ENCODE measurements at places on chromosomes 1 and 21.

- peak; percentile 72 for DNase-seq
Observed at GRCh38 chr1:173405834-173406233, 71.3 kb upstream of the PRDX6 start.

DNA sequence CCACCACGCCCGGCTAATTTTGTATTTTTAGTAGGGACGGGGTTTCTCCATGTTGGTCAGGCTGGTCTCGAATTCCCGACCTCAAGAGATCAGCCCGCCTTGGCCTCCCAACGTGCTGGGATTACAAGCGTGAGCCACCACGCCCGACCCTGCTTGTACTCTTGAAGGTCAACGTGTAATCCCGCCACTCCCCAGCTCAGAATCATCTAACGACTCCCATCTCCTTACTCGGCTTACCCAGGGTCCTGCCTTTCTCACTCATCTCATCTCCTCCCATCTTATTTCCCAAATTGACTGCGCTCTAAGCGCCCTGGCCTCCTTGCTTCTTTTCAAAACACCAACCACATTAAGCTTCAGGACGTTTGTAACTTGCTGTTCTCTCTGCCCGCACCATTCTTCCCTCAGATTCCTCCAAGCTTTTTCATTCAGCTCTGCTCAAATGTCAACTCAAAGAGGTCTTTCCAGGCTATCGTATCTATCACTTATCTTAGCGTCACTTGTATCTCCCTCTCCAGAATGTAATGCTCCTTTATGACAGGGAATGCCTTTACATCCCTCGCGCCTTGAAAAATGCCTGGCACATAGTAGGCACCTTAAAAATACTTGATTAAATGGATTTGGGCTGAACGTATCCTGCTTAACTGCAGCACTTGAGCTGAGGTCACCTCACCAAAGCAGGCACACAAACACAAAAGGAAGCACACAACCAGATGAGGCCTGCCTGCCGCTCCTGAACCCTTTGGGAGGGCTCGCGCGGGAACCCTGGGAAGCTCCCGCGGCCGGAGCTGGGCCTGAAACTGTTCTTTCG is 1.4 kb upstream of the USP1 start:
- DNase-seq: no peak

GRCh38 chr1:37303884-37304574 is 170.4 kb upstream of the ZC3H12A start:
- DNase-seq: no peak

GRCh38 chr1:11837767-11838348 is 9.7 kb downstream of the NPPA start:
- DNase-seq: no peak

GRCh38 chr1:50982611-50983010 is 12.6 kb downstream of the CDKN2C start:
- DNase-seq: no peak

DNA sequence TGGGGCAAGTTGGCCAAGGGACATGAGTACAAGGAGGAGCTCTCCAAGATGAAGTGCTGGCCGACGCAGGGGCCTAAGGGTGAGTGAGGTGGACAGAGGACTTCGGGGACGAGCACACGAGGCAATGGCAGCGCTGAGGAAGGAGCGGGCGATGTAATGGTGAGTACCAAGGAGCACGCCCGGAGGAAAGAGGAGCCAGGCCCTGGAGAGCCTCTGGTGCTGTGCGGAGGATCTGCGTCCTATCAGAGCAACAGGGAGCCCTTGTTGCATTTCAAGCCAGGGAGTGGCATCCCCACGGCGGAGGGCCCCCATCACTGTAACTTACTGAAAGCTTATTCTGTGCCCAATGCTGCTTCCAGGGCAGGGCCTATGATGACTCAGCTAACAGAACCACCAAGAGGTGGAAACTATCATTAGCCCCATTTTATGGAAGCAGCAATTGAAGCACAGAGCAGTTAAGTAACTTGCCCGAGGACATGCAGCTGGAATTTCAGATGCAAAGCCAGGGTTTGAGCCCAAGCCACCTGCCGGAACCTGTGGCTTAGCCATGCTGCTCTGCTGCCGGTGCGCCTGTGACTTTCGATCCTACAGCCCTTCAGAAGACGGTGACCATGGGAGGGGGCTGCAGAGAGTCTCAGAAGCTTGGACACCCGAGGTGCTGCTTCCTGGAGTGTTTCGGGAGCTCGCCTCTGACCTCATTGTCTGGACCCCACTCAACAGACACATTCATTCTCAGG is 17.6 kb upstream of the AJAP1 start:
- no peak for DNase-seq

DNA sequence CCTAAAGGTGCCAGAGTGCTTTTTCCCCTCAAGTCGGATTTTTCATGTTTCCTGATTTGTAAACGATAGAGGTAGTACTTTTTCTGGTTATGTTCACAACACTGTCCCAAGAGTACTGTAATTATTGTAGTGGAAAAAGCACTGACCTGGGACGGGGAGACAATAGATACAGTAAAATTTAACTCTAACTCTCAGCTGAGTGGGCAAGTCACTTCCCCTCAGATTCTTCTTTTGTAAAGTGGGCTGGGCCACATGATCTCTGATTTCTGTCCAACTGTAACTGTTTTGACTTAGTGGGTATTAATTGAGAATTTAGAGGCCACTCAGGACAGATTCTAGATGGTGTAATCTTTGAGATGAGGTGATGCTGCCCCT is 19.1 kb downstream of the MARCKSL1 start:
- DNase-seq: no peak

DNA sequence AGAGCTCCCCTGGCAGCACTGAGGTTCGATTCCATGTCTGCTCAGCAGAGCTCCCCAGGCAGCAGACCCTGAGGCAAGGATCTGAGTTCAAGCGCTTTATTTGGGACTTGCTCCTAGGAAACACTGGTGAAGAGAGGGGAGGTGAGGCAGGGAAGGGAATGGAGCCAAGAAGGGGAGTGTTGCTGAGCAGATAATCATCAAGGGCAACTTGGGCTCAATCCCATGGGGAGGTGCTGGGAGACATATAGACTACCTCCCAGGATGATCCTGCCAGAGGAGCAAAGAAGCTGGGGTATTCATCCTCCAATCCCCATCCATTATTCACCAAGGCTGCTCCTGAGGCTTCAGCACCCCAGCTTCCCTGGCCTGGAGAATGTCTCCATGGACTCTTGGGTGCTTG is 47.0 kb downstream of the GRIK3 start:
- DNase-seq: no peak

GRCh38 chr1:220330265-220330664 is 58.0 kb upstream of the RAB3GAP2 start:
- no peak for DNase-seq

DNA sequence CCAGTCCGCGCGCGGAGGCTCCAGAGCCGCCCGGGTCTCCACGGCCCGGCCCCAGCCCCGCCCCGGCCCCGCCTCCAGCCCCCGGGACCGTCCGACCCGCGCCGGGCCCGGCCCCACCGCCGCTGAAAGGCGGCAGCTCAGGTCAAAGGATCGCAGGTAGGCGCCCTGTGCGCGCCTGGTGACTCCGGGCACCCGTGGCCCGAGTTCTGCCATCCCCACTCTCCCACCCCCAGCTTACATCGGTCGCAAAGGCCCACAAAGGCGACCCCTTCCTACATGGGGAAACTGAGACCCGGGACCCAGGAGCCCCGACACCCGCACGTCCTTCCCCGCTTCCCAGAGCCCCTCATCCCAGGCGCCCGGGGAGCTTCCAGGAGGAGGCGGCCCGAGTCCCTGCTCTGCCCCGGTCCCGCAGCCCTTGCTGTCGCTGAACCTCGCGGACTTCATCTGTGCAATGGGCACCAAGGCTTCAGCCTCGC is at the start of gene TMEM200B:
TSS of gene TMEM200B (minus strand) at position 17 of the 479 bp plus-strand sequence. CDS start 2,075 bp downstream, outside the sequence.
- DNase-seq: no peak

- peak; percentile 44 for DNase-seq
Observed at GRCh38 chr1:214472364-214472763, 79.0 kb downstream of the PTPN14 start.

DNA sequence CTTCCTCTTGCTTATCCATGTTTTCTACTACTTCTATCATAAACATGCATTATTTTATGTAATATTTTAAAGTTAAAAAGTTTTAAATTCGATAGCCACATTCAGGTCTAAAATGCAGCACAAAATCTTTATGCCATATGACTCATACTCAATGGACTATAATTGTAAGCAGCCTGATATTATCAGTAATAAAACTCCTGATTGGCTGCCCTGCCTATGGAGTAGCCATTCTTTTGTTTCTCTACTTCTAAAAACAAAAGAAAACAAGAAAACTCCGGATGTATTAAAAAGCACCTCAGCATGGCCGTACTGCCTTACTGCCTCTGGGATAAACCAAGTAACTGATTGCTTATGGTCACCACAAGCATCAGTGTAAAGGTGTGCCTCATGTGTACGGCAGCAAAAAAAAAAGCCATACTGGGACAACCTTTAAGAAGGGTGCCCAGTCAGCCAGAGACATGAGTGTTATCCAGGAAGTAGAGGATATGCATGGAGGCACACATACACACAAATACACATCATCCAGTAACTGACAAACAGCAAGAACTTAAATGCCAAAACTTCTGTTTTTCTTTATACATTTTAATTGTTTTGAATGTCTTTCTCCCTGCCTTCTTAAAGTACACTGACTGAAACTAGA is 9.2 kb downstream of the SLC35D1 start:
- no peak for DNase-seq

GRCh38 chr1:204831186-204831585 is 39.5 kb upstream of the NFASC start:
- DNase-seq: no peak

DNA sequence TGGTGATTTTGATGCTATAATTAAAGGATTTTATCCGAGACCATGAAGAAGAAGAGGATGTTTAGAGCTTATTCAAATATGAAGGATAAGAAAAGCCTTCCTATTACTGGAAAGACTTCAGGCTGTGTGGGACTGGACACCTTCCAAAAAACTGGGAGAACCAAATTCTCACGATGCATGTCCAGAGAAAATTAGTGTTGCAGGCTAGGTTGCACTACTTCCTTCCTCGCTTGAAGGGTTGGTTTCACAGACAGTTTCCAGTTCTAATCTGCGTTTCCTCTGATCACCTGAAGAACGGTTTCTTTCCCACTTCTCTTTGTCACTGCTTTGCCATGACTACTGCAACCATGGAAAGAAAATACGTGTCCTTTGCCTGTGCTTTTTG is 2.0 kb downstream of the MTARC2 start:
- no peak for DNase-seq

DNA sequence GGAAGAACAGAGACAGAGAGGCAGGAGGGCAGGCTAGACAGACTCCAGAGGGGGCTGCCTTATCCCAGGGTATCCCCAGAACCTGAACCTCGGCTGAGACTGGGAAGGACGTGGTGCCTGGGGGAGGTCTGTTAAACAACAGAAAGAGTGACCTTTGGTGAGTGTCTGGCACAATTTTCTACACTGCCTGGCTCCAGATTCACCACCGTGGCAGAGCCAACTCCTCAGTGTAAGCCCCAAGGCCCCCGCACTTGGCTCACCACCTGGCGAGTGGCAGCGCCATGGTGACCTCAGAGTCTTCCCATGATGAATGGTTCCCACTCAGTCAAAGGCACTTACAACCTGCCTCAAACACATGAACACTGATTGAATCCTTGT is 6.5 kb downstream of the RD3 start:
- no peak for DNase-seq

DNA sequence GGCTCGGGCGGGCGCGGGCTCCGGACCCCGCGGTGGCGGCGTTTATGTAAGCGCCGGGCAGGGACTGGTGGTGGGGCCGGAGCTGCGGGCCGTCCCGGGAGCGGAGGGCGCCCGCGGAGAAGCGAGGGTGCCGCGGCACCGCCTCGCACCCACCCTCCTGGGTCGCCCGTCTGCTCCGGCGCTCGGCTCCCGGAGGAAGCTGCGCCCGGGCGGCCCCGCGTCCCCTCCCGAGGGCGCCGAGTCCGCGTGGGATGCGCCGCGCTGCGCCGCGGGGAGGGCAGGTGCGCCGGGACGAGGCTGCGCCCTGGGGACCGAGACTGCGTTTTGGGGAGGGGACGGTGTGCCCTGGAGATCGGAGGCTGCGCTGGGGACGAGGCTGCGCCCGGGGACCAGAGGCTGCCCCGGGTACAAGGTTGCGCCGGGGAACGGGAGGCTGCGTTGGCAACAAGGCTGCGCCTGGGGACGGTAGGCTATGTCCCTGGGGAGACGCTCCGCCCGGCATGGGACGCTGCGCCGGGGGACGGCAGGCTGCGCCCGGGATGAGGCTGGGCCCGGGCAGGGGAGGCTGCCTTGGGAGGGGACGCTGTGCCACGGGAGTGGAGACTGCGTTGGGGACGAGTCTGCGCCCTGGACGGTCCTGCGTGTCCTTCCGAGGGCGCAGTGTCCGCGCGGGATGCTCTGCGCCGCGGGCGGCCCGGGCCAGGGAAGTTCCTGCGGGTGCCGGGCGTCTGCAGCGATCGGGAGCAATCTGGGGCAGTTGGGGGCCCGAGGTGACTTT is 627 bp downstream of the ADARB1 start:
- peak; percentile 34 for DNase-seq

DNA sequence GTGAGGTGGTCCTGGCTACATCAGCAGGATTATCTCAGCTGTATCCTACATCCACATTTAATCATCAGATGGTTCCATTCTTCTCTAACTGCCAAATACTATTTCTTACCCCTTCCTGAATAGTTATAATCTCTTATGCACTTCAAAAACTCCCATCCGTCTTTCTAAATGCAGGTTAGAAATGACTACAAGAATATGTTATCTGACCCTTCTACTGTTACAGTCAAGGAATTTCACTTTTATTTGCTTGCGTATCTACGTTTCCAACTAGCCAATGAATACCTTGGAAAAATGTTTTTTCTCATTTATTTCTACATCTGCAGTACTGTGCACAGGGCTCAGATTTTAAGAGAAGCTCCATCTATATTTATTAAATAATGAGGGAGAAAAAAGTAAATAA is 709.9 kb downstream of the KCNT2 start:
- DNase-seq: no peak

DNA sequence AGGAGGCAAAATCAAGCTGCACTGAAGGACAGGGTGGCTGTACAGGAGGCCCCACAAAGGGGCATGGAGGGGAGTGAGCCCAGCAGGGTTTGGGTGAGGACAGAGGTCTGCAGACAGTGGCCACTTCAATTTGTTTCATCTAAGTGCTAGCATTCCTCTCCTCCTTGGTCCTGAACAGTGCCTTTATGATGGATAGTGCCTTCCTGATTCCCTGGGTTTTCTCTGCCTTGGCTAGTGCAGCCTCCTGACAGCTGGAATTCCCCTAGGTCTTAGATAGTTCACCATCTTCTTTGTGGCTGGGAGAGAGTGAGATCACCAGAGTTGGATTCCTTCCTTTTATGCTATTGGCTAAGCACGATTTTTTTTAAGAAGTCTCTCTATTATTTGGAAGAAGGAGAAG is 3.8 kb upstream of the HPCAL4 start:
- no peak for DNase-seq

Measured in astrocyte (in vitro differentiated cells and primary cell).